ENCODE measurements at places on chromosomes 12 and 14.

DNA sequence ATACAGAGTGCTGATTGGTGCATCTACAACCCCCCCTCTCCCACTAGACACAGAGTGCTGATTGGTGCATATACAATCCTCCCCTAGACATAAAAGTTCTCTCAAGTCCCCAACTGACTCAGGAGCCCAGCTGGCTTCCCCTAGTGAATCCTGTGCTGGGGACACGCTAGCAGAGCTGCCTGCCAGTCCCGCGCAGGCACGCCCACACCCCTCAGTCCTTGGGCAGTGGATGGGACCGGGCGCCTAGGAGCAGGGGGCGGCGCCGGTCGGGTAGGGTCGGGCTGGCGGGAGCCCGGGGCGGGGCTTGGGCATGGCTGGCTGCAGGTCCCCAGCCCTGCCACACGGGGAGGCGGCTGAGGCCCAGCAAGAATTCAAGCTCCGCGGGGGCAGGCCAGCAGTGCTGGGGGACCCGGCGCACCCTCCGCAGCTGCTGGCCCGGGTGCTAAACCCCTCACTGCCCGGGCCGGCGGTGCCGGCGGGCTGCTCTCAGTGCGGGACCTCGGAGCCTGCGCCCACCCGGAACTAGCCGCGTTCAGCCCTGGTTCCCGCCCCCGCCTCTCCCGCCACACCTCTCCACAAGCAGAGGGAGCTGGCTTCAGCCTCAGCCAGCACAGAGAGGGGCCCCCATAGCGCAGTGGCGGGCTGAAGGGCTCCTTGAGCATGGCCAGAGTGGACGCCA, 64.3 kb upstream of the DDHD1 start:
- DNase-seq: peak; percentile 44

DNA sequence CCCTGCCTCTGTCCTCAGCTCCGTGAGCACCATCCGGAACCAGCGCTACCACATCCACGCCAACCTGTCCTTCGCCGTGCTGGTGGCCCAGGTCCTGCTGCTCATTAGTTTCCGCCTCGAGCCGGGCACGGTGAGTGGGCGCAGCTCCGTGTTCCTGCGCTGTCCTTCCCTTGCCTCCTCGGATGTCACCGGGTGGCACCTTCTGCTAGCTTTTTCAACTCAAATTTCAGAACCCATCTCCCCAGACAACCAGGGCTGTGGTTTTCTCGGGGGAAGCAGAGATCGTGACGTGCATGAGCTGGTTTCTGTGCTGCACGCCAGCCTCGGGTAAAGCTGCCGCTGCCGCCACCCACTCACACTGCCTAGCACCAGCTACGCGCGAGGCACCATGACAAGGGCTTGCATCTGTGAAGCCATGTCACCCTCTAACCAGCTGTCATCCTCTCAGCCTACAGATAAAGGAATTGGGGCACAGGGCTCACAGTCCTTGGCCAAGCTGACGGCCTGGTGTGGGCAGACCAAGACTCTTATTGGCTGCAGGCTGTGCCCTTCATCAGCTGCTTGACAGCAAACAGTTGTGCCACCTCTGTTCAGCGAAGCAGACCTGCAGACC, 152.1 kb downstream of the ADGRD1 start:
- DNase-seq: no peak

DNA sequence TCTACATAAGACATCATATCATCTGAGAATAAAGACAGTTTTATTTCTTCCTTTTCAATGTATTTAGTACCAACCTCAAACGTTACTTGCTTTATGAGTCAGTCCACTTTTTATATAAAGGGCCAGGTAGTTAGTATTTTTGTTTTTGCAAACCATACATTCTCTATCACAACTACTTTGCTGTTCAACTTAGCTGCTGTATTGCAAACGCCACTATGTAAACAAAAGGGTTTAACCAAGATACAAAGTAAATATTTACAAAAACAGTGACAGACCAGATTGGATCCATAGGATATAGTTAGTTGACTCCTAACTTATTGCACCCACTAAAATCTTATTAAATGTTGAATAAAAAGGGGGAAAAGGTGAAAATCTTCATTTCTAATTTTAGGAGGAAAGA, 87.7 kb upstream of the FOXG1 start:
- no peak for DNase-seq

- DNase-seq: peak; percentile 55
Measured at GRCh38 chr12:112386726-112387125, 4.5 kb upstream of the HECTD4 start.

DNA sequence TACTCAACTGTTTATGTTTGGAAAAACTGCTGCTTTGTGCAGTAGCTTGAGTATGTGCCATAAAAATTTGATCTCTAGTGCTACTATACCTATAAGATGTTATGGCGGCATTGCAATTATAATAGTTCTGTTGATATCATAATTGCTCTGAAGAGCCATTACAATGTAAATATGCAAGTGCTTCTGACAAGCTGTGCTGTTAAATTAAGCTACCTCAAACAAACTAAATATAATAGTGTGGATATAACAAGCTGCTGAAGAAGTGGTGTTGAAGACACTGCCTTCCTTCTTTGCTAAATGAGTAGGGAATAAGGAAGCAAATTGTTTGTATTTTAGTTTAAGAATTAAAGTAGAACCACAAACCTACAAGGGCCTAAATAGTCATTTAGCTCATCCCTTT, 301.0 kb upstream of the MIS18BP1 start:
- DNase-seq: no peak

All from fibroblast of upper back skin (primary cell).